ENCODE measurements at places on chromosomes 11 and 22.

DNA sequence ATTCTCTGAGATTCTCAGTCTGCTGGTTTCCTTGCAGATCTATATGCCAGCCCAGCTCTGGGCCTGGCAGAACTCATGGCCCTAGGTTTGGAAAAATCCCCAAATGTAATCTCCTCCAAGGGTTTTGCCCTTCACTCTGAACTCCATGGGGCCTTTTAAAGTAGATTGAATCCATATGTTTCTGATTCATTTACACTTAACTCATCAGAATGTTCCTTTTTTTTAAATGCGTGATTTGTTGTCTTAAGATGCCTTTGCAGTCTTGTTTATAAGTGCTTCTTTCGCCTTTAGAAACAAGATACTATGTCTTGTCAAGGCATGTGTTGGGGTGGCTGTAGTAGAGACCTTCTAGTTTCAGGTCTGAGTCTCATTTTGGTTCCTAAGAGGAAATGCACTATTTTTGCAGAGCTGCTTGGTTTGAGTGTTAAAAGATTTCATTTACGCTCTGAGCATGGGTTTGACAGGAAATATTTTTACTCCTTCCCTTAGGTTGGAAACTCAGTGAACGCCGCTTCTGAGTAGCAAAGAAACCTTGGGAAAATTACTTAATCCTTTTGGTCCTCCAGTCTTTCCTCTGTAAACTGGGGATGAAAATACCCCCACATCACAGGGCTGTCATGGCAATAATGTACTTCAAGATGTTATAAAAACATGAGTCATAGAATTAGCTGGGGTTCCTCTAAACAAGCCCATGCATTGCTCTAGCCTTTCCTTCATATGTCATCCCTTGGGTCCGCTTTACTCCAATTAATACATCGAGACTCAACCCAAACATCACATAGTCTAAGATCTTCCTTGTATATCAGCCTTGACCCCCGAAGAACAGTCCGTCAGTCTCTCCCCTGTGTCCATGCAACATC is 83.5 kb downstream of the SNX19 start:
- no peak for DNase-seq

DNA sequence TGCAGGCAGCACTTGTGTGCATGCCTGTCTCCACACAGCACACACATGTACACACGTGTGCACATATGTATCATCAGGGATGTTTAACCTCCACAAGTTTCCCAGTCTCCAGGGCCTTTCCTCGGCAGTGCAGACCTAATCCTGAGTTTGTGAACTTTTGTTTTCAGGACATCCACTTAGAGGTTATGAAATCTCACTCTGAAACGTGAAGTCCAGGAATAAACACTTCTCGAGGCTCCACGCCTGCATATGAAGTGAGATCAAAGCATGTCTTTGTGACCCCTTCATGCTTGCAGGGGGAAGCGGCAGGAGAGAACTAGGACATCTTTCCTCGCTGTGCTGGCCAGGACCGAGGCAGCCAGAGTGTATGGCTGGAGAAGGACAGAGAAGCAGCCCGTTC is 3.1 kb downstream of the SHISAL1 start:
- no peak for DNase-seq

GRCh38 chr11:87193756-87194470 is 156.2 kb downstream of the TMEM135 start:
- DNase-seq = no peak

DNA sequence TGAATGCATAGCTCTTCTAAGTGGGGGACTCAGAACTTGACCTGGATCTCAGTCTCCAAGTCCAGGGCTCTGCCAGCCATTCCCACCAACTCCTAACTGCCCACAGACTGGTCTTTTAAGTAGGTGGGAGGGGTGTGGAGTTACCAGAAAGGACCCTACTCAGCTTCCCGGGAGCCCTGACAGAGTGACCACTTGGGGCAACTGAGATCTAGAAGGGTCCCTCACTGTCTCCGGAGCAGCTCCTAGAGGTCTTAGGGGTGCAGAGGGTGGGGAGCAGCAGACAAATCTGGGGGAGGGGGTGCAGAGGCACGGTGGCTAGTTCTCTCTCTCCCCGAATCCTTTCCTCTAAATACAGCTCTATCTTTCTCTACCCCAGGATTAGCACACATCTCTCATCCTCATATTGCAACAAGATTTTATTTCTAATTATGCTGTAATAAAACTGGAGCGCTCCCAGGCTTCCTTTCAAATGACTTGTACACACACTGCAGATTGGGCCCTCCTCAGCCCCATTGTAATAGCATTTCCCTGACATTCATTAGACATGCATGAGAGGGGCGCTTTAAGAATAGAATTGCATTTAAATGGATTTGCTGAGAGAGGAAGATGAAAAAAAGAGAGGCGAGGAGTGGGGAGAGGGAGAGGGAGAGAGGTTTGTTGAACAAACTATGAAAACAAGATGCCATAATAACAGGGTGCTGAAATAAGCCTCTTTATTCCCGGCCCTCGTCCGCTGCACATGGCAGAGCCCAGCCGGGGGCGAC is 219.0 kb downstream of the CEP164 start:
- no peak for DNase-seq

GRCh38 chr22:40190501-40190900 is 12.8 kb downstream of the TNRC6B start:
- no peak for DNase-seq

DNA sequence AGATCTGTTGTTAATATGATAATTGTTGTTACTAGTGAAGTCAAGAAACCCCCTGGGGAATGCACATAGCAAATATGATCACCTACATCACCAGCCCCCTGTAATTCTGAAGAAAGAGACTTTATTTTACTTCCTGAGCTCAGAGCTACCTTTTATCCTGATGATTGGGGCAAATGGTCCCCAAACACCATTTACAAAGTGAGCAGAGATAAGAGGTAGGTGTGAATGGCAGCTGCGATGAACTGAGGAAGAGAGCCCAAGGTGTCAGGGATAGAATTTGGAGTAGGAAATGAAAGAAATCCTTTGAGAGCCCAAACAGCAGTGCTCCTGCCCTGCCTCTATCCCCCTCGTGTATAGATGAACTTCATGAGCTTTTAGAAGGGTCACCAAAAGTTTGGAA is 69.1 kb downstream of the TENM4 start:
- DNase-seq = no peak

DNA sequence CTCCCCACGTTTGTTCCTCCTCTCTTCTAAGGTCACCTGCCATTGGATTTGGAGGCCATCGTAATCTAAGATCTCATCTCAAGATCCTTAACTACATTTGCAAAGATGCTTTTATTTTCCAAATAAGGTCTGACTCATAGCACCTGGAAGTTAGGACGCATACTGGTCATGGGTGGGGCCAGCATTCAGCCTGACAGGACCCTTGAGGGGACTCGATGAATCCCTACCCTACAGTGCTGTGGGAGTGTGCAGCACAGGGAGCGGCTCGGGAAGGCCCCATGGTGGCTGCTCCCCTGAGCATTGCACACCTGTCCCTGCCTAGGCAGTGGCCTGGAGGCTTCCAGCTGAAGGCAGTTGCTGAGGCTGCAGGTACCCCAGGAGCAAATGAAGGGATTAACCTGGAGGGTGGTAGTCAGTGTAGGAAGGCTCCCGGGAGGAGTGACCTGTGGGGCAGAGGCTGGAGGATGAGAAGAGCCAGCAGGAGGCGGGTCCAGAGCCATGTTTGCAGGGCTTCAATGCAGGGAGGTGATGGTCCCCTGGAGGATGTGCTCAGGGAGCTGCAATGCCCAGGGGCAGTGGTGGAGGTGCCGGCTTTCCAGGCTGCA is 362.2 kb downstream of the CTTN start:
- no peak for DNase-seq

DNA sequence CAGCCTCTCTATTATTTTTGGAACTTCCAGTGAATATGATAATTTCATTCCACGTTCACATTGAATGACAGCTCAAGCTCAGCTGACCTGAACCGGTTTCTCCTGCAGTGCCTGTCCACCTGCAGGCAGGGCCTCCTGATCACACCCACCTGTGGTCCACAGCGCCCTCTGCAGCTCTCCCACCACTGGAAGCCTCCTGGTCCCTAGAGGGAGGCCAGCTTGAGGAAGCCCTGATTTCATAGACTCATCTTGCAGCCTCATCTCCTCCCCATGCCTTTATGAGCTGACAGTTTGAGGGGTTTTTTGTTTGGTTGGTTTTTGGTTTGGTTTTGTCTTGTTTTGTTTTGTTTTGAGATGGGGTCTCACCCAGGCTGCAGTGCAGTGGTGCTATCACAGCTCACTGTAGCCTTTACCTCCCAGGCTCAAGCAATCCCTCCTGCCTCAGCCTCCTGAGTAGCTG is 29.9 kb upstream of the MALAT1 start:
- DNase-seq = peak; percentile 44

GRCh38 chr11:132982772-132983640 is 549.3 kb downstream of the OPCML start:
- no peak for DNase-seq

DNA sequence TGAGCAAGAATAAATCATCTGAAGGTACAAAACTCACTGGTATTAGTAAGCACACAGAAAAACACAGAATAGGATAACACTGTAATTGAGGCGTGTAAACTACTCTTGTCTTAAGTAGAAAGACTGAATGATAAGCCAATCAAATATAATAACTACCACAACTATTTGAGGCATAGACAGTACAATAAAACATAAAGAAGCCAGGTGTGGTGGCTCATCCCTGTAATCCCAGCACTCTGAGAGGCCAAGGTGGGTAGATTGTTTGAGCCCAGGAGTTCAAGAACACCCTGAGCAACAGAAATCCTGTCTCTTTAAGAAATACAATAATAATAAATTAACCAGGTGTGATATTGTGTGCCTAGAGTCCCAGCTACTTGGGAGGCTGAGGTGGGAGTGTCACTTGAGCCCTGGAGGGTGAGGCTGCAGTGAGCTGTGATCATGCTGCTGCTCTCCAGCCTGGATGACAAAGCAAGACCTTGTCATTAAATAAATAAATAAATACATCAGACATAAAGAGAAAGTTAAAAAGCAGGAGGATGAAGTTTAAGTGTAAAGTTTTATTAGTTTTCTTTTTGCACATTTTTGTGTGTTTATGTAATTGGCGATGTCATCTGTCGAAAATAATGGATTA is 390.6 kb downstream of the DYNC2H1 start:
- no peak for DNase-seq

DNA sequence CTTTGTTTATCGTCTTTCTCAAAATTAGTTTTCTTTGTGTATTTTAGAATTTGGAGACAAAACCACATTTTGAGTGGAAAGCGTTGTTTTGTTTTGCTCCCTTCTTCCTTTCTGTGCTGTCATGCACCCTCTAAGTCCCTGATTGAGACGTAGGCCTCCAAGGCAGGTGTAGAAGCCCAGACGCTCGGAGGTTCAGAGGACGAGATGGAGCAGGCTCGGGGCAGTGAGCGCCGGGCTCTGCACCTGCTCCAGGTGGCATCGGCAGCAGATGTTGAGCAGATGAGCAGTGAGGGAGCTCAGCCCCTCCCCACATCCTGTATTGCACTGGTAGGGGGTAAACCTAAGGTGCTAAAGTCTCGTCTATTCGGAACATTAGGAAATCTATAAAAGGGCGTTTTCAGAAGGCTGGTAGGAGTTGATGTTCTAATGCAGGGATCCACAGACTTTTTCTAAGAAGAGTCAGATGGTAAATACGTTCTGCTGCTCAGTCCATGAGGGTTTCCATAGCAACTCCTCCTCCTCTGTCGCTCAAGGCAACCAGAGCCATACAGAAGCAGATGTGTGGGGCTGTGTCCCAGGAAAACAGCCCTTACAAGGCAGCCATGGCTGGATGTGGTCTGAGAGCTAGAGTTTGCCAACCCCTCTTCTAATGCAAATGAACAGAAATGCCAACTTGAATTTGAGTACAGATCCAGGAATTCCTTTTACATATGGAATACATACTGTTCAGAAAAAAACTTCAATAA is 724.2 kb downstream of the BRD1 start:
- DNase-seq = no peak

DNA sequence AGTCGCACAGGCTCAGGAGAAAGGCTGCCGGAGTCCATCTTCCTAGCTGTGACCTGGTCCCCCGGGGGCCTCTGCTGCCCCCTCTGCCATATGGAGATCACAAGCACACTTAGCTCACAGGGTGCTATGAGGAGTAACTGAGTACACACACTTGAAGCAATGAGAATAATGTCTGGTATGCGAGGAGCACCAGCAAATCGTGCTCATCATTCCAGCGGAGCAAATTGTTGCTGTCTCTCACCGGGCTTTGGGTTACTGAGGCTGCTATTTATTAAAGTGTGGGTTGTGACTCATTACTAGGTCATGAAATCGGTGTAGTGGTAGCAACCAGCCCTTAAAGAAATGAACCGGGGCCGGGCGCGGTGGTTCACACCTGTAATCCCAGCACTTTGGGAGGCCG is 48.1 kb upstream of the EIF3D start:
- no peak for DNase-seq

- no peak for DNase-seq
These were observed 607.9 kb downstream of the BUD13 start for GRCh38 chr11:116164843-116165242.

GRCh38 chr11:96384156-96384555 is 5.6 kb downstream of the CCDC82 start:
- DNase-seq = no peak

DNA sequence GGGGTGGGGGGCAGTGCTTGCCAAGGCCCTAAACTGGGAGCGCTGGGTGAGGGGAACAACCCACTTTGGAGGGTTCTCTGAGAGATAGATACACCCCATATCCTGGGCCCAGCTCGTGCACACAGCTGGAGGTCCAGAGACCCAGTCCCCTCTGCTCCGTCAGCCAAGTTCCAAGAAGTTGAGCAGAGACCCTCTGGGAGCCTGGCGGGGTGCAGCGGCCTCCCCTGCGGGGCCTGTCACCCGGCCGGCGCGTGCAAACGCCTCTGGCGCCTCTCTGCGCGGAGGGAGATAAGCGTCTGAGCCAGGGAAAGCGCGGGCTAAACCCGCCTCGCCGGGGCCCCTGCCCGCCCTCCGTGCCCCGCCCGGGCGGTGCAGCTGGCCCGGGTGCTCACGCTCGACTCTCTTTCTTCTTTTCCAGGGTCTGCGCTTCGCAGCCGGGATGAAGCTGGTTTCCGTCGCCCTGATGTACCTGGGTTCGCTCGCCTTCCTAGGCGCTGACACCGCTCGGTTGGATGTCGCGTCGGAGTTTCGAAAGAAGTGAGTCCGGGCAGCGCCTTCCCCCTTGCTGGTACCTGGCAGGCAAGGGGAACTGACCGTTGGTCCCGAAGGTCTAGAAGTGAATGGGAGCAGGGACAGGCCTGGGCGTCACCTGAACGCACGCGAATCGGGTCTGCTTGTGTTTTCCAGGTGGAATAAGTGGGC is 540 bp downstream of the ADM start:
- DNase-seq = no peak

GRCh38 chr11:67499808-67500483 is 5.2 kb downstream of the PITPNM1 start:
- DNase-seq = no peak
